ENCODE measurements at places on chromosomes 11 and 22.
A peak's percentile ranks its signal among the peaks of the same experiment; 100 is the strongest.

DNA sequence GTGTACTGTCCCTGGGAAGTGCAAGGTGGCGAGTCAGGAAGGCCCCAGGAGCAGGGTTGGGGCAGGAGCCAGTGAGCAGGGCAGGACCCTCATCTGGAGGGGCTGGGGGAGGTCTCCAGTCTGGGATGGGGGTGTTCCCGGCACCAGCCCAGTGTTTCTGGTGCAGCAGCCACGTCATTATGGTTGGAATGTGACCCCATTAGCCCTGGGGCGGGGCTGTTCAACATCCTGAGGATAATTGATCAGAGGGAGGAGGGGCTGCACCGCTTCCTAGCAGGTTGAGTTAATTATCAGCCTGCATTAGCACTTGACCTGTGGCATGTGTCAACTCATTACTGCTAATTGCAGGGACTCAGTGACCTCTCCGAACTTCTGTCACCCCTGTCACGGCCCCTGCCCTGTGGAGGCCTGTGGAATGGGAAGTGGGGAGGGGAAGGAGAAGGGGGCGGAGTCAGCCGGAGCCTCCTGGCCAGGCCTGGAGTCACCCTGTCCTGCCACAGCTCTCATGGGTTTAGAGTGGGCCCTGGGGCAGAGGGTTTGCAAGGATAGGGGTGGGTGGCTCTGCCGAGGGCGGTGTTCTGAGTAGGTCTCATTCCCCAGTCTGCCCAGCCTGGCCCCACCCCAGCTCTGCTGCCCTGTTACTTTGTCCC, 52.8 kb upstream of the CCDC188 start:
- H3K27me3 ChIP-seq, result no peaks in the 10 kb centered on the region
- no peaks in the 10 kb centered on the region for H3K36me3 ChIP-seq
- H3K4me1 ChIP-seq, result peaks cover 20% of the 10 kb centered on the region
- DNase-seq, result no peak
- H3K27ac ChIP-seq, result no peak overlapping the region

DNA sequence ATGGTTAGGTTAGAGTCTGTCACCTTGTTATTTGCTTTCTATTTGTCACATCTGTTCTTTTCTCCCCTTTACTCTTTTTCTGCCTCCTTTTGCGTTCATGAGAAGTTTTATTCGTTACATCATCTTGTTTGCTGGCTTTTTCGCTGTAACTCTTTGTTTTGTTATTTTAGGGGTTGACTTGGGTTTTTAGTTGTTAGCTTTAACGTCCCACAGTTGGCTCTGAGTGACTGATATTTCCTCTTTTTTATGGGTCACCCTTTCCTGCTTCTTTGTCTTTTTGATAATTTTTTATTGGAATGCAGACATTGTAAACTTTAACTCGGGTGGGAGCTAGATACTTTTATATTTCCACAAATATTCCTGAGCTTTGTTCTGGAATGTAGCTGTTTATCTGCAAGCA, 13.3 kb upstream of the TNNT3 start:
- no peak overlapping the region for H3K4me3 ChIP-seq
- no peaks in the 10 kb centered on the region for H3K27me3 ChIP-seq
- H3K36me3 ChIP-seq, result no peaks in the 10 kb centered on the region

- H3K36me3 ChIP-seq, result no peaks in the 10 kb centered on the region
- peak overlapping the region; percentile 27 for H3K4me3 ChIP-seq
- H3K27ac ChIP-seq, result peak overlapping the region; percentile 18
- H3K27me3 ChIP-seq, result no peaks in the 10 kb centered on the region
- H3K4me1 ChIP-seq, result peaks cover 8% of the 10 kb centered on the region
- no peak for DNase-seq
These were observed 1.1 kb upstream of the C11orf65 start for GRCh38 chr11:108468478-108468864.

GRCh38 chr22:30506507-30506968, 1.0 kb upstream of the SEC14L4 start:
- no peak overlapping the region for H3K4me3 ChIP-seq
- no peak for DNase-seq
- no peaks in the 10 kb centered on the region for H3K4me1 ChIP-seq
- H3K27me3 ChIP-seq, result peaks cover 18% of the 10 kb centered on the region
- H3K27ac ChIP-seq, result no peak overlapping the region

- H3K27me3 ChIP-seq, result peaks cover 54% of the 10 kb centered on the region
- no peak for DNase-seq
- H3K4me1 ChIP-seq, result peaks cover 7% of the 10 kb centered on the region
These were observed 4.8 kb downstream of the BARX2 start for GRCh38 chr11:129380413-129380812.

- no peak for DNase-seq
- no peak overlapping the region for H3K27ac ChIP-seq
- no peak overlapping the region for H3K4me3 ChIP-seq
- peaks cover 60% of the 10 kb centered on the region for H3K4me1 ChIP-seq
These were observed 80.3 kb downstream of the DDIAS start for GRCh38 chr11:82981852-82982251.

Data from activated naive CD4-positive, alpha-beta T cell treated with anti-CD3 and anti-CD28 coated beads for 36 hours (primary cell).